ENCODE measurements at places on chromosomes 6 and 20.
A peak's percentile ranks its signal among the peaks of the same experiment; 100 is the strongest.

DNA sequence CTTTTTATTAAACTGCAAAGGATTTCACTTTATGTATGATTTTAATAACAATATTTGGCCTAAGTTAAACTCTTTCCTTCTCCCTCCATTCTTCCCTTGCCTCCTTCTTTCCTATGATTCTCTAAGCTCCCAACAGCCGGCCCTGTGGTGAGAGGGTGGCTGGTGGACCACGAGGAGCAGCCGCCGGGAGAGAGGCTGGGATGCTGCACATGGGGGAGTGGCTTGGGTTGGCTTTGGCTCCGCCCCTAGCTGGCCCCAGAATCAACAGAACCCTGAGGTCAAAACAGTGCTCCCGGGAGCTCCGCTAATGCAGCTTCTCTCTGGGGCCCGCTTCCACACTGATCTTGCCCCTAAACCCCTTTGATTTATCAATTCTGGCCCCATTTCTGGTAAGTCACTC, 389.8 kb upstream of the AGPAT4 start:
- no peak for DNase-seq

- DNase-seq: no peak
Measured at GRCh38 chr6:2731281-2731909, 19.3 kb downstream of the MYLK4 start.

DNA sequence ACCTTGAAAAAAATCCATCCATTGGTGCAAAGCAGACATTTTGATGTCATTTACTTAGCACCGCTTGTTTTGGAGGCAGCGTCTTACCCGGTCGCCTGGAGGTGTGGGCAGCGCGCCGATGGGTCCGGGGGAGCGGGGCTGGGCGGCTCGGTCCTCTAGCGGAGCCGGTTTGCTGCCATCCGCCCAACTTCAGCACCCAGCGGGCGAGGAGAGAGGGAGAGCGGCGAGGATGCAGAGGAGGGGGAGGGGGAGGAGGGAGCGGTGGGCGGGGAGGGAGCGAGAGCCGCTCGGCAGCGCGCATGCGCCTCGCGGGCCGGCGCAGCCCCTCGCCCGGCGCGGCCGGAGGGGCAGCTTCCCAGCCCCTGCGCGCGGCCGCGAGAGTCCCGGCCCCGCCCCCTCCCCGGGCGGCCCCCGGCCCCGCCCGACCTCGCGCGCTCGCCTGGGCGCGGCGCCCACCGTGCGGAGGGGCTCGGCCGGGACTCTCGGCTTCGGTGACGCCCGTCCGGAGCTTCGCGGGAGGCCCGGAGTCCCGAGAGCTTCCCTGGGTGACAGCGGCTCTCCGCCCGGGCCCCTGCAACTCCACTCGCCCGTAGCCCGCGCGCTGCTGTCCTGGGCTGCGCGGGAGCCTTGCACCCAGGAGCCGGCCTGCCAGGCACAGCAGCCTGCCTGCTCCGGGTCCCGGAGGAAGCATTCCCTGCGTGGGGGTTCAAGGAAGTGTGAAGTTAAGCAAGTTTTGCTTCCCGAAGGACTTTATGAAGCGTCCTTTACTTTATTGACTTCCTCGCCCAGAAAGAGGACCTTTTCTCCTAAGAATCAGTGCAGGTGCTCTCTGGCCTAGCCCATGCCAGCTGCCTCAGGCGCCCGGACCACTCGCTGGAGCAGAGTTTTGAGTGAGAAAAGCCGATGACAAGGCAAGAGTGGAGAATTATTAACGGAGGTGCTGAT, at the start of gene RGS17:
Gene RGS17 (minus strand): TSS at position 246 of the 945 bp plus-strand sequence. CDS start 87,264 bp downstream, outside the sequence.
- no peak for DNase-seq

DNA sequence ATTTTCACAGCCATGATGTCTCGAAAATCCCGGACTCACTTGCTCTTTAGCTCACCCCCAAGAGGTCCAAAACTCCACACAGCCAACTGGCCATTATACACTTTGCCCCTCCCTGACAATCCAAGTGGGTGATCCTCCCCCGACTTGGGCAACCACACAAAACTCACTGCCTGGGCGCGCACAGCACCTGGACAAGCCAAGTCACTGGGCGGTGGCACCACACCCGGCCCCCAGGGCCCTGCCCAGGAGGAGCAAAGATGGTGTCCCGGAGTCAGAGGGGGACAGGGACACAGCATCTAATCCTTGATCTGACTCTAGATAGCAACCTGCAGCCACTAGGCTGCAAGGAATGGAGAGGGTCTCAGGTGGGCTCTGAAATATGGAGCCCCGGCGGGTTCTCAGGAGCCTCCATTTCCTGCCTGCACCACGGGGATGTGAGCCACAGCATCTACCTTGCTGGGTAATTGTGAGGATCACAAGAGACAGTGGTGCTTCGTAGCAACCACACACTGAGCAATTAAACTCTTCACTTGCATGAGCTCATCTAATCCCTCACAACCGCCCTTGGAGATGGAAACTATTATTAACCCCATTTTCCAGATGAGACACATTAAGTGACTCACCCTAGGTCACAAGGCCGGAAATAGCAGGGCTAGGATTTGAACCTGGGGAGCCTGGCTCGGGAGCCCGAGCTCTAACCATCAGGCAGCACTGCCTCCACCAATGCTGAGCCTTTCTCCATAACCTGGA, 66.6 kb downstream of the BMP7 start:
- no peak for DNase-seq

GRCh38 chr6:109300874-109301273, 81.4 kb downstream of the CD164 start:
- DNase-seq: no peak

GRCh38 chr20:19692685-19693119, 65.4 kb upstream of the RIN2 start:
- DNase-seq: peak; percentile 3

- DNase-seq: no peak
Measured at GRCh38 chr6:140921366-140922226, 1211.1 kb upstream of the GJE1 start.

GRCh38 chr20:39333211-39333610, 371.1 kb downstream of the DHX35 start:
- DNase-seq: no peak

- DNase-seq: no peak
Measured at GRCh38 chr20:40938020-40938419, 90.6 kb upstream of the TOP1 start.

GRCh38 chr6:163667372-163668060, 253.0 kb downstream of the QKI start:
- DNase-seq: no peak

DNA sequence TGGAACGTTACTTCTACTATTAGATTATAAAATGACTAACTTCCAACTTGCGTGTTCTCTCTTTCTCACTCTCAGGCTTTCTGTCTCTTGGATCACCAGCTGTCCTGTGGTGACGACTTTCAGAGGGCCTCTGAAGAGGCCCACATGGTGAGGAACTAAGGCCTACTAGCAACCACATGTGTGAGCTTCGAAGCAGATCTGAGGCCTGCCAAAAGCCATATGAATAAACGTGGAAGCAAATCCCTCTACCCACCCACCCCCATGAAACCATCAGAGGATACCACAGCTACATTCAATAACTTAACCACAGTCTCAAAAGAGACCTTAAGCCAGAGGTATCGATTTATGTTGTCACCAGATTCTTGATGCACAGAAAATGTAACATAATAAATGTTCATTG, 13.5 kb upstream of the BMP5 start:
- DNase-seq: no peak

- DNase-seq: no peak
Measured at GRCh38 chr6:33177552-33178446, 14.5 kb downstream of the COL11A2 start.

DNA sequence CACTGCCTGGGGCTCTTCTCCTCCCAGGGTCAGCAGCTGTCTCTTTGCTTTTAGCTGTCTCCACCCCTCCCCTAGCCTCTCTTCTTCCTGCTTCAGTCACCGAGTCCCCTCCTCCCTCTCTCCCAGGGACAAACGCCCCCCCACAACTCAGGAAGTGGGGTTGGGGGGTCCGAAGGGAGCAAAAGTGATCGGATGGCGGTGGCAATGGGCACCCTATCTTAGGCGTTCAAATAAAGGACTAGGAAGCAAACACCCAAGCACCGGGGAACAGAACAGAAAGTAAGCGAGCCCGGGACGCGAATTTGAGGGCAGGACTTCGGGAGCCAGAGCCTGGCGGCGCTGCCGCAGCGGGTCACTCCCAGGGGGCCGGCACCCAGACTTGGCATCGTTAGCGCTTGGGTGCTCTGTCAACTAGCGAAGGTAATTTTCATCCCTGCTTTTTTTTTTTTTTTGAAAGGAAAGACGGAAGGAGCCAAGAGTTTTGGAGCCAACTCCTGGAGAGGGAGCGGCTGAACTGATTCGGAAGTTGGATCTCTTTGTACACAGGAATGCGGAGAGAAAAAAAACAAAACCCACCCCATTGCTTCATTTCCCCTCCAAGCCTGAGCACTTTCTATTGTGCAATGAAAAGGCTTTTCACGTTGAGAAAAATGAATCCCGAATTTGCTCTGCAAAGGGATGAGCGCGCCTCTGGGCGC, 815 bp upstream of the ITPR3 start:
- no peak for DNase-seq

DNA sequence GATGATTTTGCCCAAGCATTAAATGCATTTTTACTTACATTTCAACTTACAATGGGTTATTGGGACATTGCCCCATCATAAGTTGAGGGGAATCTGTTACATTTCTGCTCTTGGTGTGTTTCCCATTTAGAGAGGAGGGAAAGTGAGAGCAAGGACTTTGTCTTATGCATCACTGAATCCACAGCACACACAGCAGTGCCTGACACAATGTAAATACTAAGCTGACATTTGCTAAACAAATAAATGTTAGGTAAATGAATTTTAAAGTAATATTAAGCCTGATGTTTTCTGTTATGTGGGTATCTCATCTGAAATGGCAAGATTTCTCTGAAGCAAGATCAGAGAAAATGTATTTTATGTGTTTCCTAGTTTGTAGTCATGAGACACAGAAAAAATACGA, 143.6 kb upstream of the STXBP5 start:
- DNase-seq: no peak

DNA sequence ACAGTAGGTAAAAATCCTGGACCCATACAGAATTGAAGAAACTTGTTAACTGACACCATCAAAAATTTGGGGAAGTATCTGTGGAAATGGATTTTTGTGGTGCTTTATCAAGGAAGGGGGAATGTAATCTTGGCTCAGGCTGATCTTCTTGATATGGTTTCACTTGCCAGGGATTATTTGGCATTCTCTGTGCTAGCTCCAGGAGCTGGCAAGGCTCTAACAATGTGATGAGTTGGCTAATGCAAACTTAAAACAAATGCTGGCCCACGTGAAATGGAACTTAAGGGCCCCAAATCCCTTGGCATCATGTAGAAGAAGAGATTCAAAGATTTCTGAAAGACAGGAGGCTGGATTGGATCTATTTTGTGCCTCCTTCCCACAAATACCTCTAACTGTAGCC, 13.1 kb downstream of the KCNS1 start:
- DNase-seq: no peak

GRCh38 chr6:41777551-41778285, 2.0 kb downstream of the FRS3 start:
- DNase-seq: no peak

DNA sequence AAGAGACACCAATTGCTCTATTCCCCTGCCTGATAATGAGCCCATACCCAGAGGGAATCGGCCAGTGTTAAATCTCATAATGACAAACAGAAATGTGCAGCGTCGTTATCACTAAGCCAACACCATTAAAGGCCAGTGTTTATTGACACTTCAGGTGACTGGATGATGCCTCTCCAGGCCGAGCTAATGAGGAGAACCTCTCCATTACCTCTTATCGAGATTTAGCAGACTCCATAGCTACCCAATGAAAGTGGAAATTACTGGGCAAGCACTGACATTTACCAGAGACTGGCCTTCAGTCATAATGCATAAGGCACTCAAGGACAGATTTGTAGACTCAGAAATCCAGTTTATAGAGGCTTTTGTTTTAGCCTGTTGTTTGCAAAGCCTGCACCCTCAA, 669.5 kb downstream of the MAFB start:
- no peak for DNase-seq

GRCh38 chr20:853406-853996, 20.0 kb downstream of the FAM110A start:
- DNase-seq: no peak

DNA sequence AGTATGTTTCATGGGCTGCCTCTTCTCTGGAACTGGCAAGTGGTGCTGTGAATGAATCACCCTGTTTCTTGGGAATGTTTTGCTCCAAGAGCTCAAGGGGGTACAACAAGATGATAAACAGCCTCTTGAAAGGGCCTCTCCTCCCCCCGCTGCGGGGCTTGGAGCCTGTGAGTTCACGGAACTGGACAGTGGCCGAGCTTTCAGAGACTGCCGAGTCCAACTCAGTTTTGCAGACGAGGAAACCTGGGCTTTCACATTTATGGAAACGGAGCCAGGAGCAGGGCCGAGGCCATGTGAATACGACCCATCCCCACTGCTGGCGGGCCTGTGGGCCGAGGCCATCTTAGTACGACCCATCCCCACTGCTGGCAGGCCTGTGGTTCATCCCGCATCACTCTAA, 18.2 kb upstream of the SRC start:
- no peak for DNase-seq

DNA sequence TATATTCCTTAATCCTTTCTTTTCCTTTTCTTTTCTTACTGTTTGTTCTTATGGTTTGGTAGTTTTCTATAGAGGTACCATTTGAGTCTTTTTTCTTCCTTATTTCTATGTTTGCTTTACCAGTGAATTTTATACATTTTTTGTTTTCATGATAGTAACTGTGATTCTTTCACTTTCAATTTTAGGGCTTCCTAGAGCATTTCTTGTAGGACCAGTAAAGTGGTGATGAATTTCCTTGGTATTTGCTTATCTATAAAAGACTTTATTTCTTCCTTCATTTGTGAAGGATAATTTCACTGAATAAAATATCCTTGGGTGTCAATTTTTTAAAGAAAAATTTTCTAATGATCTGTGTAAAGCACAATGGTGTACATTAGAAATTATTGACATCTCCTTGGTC, 637.4 kb downstream of the CD109 start:
- no peak for DNase-seq

GRCh38 chr20:10721137-10721896, 47.5 kb upstream of the JAG1 start:
- no peak for DNase-seq

- no peak for DNase-seq
Measured at GRCh38 chr6:143058987-143059386, 1.7 kb upstream of the AIG1 start.

GRCh38 chr6:56176741-56177140, 70.6 kb downstream of the COL21A1 start:
- DNase-seq: no peak
